ENCODE measurements at places on chromosomes 13 and 19.

- DNase-seq, result no peak
Measured at GRCh38 chr19:49064768-49065611, at the start of gene NTF4. Gene NTF4 (minus strand): TSS chr19:49064818. CDS start chr19:49061997, 2,821 bp downstream.

- no peak for DNase-seq
Measured at GRCh38 chr13:108974686-108975085, 345.3 kb downstream of the MYO16 start.

GRCh38 chr19:33343301-33343700, 30.2 kb upstream of the CEBPG start:
- DNase-seq, result no peak

DNA sequence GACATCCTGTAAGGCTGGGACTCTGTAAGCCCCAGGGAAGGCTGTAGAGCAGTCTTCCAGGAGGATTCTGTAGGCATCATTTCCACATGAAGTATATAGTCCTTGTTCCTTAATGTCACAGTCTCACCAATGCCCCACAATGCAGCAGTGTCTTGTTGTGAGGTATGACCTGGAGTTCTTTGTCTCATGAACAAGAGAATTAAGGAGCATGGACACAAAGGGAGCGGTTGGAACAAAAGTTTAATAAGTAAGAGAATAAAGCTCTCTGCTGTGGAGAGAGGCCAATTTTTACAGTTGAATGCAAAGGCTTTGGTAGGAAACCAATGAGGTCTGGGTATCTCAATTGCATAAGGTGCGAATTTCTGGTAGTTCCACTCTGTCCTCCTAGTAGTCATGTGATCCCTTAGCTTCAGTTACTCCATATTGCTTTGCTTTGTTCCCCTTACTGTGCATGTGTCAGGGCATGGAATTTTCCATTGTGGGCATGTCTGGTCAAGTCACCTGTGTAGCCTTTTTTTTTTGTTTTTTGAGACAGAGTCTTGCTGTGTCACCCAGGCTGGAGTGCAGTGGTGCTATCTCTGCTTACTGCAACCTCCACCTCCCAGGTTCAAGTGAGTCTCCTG, 124.3 kb upstream of the TMTC4 start:
- no peak for DNase-seq

GRCh38 chr19:51754109-51754508, 2.4 kb upstream of the FPR1 start:
- no peak for DNase-seq

GRCh38 chr13:114088234-114088633, 44.2 kb downstream of the RASA3 start:
- DNase-seq, result no peak

DNA sequence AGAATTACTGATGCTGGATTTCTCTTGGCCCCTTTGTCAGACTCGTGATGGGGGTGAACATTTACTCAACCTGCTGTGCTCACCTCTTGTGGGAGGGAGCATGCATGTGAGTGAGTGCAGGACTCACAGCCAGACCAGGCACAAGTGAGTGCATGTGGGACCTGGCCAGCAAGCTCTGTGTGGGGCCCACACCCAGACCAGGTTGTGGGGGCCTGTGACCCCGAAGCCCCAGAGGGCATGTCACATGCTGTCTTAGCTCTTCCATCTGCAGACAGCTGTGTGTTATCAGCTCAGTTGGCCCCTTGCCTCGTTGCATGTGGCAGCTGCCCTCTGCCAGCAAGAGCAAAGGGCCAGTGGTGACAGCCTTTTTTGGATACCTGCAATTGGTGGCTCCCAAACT, 614.4 kb downstream of the GPC5 start:
- DNase-seq, result no peak

DNA sequence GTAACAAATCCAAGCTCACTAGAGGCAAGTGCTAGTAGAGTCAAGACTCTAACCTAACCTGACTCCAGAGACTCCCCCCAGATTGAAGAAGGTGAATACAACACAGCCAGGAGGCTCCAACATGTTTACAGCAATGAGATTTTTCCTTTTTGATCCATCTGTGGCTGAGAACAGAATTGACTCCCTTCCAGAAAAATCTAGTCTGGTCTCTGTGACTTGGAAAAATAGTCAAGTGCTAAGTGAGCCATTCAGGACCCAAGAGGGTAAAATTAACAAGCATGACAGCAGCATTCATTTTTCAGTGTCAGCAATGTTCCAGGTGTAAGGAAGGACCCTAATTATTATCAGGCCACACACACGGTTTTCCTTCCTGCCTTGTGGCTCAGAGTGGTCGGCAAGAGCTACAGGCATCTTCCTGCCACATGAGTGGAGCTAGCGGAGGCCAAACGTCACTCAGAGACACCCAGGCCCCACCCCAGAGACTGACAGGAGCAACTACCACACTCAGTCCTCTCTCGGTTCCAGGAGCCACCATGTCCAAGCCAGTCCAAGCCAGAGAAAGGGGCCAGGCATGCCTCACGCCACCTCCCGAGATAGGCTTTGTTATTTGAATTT, 395.1 kb downstream of the FOXO1 start:
- no peak for DNase-seq

DNA sequence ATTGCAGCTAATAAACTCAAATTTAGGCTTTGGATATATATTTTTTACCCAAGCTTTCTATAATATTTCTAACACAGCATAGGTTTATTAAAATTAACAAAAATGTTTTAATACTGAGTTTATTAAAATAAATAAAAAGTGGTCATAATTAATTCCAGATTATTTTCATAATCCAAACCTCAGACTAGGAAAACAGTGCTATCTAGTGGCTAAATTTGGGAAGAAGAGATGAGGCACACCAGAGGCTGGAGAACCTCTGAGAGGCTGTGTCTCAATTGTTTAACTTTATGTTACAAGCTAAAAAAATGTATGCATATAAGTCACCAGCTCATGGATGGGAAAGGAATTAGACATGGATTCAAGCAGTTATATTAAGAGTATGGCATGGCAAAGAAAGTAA, 392.5 kb downstream of the DIAPH3 start:
- no peak for DNase-seq

DNA sequence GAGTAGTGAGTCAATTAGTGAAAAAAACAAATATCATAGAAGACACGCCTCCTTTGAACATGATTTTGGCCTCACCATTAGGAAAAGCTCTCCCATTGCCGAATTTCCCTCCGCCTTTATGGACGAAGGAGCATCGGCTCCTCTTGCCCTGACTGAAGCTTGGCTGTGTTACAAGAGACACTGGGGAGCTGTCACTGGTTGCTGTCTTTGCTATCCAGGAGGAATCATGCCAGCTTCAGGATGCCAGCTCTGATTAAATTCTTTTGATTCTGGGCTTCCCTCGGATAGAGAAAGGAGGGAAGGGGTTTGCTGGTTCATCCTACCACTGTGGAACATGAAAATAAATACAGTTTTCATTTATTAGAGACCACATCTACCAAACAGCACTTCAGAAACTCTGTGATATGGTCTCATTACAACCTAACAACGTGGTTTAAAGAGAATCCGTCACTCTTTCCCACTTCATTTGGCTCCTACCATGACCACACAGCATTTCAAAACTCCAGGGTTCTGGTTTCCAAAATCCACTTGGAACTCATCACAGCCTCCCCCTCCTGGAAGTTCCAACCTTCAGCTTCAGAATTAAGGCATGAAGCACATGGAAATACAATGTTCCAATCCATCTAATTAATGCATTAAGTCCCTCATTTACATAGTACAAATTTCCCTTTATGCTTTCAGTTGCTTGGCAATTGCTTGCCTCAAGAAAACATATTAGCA, 446.0 kb downstream of the EFNB2 start:
- DNase-seq, result no peak

- DNase-seq, result no peak
Measured at GRCh38 chr19:38239816-38240215, 15.8 kb upstream of the DPF1 start.

DNA sequence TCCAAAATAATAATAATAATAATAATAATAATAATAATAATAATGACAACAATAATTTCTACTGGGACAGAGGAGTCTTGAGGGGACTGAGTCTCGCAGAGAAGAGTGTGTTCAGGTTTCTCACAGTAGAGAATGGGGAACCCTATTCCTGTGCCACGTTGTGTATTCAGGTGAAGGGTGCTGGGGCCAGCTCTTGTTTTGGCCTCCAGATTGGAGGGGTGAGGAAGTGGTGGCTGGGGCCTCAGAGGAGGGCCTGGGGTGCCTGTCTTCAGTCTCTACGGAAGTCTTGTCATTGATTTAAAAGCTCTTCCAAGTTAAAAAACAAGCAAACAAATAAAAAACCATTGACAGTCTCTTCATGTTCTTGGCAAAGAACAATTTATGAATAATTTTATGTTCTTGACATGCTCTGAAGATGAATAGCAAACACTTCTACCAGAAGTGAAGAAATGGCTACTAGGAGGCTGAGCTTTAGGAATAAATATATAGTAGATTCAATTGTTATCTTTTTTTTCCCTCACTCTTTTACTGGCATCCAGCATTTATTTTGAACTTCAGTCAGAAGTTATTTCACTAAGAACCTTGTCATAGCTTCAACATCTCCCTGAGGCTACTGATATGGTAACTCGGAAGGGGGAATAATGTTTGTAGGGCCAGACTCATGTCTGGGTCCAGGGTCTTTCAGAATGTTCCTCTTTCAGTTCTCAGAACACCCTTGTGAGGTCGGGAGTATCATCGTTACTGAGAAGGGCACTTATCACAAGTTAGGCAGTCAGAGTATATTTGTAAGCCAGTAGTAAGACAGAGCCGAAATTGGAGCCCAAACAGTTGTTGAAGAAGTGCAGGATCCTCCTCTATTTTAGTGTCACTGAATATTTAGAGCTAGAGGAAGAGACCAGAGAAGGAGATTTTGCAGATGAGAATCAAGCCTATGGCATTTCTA, 13.1 kb downstream of the LRCH1 start:
- no peak for DNase-seq

DNA sequence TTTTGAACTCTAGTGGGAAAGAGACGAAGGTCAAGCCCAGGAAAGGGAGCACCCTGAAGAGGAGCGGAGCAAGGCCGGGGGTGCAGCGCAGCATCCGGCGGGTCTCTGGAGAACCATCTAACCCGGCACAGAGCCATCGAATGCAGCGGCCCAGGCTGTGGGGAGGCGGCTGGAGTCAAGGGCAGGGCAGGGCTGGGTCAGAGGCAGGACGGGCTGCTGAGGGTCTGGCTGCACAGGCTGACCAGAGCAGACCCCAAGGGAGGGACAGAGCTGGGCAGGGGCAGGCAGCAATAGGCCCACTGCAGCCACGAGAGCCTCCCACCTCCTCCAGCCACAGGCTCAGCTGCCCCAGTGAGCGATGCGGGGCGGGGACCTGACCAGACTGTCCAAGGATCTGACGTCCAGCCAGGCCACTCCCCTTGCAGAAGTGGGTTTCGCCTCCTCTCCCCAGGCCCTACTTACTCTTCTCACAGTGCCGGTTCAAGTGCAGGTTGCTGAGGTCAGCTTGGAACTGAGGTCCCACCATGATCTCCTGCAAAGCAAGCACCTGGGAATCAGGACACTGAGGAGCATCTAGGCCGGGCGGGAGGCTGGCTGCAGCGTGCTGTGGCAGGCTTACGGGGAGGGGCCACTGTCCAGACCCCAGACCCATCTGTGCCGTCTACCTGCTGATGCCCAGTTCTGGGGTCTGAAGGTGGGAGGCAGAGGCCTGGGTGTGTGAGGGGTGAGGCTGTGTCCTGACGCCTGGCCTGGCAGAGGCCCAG, 19.2 kb downstream of the MIER2 start:
- DNase-seq, result no peak

DNA sequence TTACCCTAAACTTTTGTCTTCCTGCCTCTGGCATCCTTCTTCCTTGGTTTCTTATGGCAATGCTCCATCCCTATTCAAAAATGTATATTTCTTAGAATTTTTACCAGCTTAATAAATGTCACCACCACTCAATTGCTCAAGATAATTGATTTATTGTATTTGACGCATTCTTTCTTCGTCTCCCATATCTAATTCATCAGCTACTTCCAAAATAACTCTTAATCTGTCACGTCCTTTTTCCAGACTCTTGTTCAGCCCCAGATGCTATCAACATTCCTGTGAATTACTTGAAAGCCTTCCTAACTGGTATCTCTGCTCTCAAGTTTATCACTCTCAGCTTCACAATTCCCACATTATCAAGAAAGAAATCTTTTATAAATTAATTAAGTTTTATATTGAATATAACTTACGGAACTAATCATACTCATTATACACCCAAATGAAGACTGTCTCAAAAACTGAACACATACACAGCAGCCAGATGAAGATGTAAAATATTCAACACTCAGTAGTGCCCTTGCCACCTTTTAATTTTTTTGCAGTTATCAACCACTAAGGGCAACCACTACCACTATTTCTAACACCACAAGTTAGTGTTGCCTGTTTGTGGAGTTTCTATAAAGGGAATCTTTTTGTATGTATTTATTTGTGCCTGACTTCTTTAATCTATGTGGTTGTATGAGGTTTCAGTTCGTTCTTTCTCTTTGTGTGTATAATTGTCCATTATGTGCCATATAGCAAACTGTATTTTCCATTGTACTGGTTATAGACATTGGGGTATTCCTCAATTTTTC, 2295.4 kb downstream of the PCDH9 start:
- no peak for DNase-seq

GRCh38 chr19:44649578-44650145, 6.0 kb downstream of the PVR start:
- no peak for DNase-seq

GRCh38 chr19:8034178-8034525, 18.4 kb upstream of the CCL25 start:
- DNase-seq, result no peak

- DNase-seq, result no peak
Measured at GRCh38 chr13:56975647-56976046, 165.1 kb upstream of the PRR20A start.

GRCh38 chr19:7902796-7903243, 857 bp upstream of the MAP2K7 start:
- no peak for DNase-seq

GRCh38 chr13:77437267-77437666, 98.2 kb upstream of the SCEL start:
- no peak for DNase-seq

- DNase-seq, result no peak
Measured at GRCh38 chr19:52086481-52086880, 9.1 kb downstream of the ZNF841 start.

- no peak for DNase-seq
Measured at GRCh38 chr19:29679598-29680210, 14.4 kb downstream of the PLEKHF1 start.

- DNase-seq, result no peak
Measured at GRCh38 chr19:8476524-8476923, 25.9 kb downstream of the PRAM1 start.

DNA sequence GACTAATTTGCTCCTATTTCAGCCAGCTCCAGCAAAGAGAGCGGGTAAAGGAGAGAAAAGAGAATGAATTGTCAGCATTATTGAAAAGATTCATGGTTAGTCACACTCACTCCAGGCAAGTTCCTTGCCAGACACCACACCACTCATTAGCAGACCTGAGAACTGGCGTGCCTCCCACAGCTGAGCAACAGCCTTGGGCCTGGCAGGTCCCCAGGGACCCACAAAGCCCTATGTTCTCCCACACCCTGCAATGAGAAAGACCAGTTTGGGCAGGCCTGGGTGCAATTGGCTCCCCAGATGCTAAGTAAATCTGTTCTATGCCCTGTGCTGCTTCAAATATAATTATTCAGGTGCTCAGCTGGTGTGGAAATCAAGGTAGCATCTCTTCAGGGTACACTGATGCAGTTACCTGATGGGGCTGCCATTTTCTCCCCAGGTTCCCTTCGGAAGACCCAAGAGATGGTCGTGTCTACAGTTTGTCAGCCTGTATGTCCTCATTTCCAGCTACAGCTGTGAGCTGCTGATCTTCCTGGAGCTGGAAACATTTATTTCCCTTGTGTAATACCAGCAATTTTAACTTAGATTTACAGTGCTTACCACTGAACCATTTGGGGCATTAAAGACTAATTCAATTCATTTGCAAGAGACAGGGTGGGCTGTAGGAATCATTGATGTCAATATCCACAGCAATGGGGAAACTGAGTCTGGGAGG, 405.0 kb downstream of the COG6 start:
- no peak for DNase-seq

Data from SW 1271 (cell line).